Sciatic nerve (tissue), 2 donors: ENCODE measurements at places on chromosomes 2 and 18.

DNA sequence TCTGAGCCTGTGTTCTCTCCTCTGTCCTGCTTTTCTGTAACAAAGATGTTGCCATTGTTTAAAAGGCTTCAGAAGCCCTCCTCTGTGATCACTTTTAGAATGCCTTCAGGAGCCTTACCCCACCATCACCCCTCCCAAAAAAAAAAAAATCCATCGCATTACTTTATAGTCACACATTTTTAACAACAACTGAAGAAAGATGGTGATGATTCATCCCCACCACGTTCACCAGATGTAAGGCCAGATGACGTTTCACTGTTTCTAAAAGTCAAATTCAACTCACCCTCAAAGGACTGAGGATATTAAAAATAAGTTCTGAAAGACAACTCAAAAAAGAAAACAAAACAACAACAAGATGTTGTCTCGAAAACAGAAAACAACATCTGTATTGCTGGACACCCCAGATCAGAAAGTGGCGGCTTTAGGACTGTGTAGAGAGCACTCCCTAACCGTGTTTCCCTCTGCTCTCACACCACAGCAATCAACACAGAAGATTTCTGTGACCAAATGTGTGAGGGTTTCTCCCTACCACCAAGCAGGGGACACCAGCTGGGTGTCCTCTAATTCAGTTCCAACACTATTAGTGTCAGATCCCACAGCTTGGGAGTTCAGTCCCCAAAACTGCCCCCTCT, 61.9 kb upstream of the CREB1 start:
- DNase-seq = no peak

DNA sequence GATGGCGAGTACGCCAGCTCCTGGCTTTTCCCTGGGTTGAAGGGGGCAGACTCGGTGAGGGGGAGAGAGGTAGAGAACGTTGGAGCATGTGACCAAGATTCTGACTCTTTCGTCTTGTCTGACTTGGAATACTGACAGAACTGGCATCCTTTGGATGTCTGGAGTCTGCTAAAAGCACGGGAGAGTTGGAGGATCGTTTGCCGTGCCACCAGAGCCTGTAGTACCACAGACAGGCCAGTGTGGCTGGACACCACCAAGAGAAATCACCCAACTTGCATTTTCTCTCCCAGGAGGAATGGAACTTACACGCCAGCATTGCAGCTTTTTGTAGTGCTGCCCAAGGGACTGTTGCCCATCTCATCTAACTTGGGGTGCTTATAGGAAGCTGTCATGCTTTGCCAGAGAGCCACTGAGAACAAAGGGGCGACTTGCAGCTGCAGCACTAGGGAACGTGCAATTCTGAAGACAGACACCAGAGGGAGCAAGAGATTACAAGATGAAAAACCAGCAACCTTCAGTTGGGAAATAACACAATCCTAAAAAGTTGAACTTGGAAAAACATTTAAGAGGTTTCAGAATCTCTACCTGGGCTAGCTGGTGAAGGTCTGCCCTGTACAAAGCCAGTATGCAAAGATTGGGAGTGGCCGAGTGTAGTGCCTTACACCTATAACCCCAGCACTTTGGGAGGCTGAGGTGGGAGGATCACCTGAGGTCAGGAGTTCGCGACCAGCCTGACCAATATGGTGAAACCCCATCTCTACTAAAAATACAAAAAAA, 24.1 kb downstream of the PSMG2 start:
- peak; percentile 77 for DNase-seq

DNA sequence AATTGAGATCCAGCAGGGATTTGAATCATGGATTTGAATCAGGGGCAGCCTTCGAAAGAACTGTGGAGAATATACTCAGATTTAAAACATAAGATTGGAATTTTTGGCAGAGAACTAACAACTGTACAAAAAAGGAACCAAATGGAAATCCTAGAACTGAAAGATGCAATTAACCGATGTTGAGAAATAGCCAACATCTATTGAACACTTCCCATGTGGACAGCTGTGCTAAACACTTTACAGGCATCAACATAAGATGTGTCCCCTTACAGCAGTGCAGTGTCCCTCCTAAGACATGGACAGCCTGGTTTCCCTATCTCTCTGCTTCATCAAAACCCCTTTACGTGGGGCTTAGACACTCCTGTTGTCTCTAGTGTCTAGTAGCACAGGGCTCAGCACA, 3.7 kb upstream of the IL1RN start:
- DNase-seq = no peak

- peak; percentile 62 for DNase-seq
Observed at GRCh38 chr2:162317861-162318327, 590 bp downstream of the IFIH1 start.

DNA sequence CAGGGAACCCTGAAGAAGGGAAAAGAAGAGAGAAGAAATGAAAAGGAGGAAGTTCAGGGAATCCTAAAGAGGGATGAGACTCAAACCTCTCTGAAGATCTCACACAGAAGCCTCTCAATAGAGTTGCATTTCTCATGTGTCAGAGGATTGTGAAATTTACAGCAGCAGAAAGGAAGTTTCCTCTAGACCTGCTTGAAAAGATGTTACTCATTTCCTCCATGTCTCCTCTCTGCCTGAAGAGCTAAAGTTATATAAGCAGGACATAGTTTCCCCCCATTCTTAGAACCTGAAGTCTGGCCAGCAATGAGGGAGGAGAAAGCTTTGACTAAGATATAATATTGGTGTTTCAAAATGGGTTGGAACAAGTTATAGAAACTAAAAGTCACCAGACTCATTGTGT, 1155.6 kb downstream of the LRP1B start:
- no peak for DNase-seq

DNA sequence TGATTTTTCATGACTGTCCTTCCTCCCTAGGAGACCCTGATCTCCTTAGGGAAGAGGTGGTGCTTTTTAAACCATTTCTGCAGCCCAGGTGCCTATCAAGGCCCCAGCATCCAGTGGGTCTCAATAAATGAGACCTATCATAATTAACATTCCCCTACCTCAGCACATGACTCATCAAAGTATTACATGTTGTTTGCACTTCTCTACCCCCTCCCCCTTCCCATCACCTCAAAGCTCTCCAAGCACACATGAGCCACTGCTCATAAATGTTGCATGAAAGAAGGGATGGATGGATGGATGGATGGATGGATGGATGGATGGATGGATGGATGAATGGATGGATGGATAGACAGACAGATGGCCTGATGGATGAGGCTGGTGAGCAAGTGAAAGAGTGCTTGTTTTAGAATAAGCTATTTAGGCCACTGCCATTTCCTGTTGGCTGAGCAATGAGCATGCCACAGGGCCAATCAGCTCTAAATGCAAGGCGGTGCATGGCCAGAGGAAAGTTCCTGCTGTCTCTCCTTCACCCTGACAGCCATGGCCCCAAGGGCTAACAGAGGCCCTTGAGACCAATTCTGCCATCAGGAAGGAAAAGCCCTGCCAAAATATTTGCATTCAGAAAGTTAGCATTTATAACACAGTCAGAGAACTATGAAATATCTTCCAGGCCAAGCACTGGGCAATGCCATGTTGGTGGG, 20.9 kb upstream of the STEAP3 start:
- DNase-seq = no peak

DNA sequence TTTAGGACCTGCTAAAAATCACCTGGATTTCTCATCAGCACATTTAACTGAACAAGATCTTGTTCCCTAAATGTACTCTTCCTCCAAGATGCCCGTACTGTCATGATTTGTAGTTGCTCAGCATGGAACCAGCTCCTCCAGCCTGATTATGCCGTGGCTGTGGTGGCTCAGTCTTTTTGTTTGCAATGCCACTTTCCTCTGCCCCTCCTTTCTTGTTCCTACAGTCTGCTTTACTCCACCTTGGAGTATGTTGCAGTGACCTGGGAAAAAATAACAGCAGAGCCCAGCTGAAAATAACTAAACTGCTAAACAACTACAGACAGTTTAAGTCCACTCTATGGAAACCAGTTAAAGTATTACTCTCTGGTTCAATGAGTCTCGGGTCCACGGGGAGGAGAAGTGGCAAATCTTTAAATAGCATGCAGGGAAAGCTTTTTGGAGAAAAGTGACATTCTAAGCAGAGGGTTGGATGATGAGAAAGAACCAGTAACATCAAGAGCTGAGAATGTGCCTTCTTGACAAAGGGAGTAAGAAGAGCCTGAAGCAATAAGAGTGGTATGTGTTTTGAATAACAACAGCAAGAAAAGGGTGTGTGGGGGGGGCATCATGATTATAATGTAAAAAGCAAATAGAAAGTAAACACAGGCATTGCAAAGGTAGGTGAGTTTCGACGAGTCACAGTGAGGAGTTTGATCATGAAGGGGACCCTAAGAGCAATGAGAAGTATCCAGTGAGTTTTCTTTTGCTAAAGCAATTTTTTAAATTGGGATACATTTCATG, 225.7 kb downstream of the TMX3 start:
- DNase-seq = no peak

GRCh38 chr18:23085066-23085465, 50.2 kb upstream of the CABLES1 start:
- DNase-seq = no peak

DNA sequence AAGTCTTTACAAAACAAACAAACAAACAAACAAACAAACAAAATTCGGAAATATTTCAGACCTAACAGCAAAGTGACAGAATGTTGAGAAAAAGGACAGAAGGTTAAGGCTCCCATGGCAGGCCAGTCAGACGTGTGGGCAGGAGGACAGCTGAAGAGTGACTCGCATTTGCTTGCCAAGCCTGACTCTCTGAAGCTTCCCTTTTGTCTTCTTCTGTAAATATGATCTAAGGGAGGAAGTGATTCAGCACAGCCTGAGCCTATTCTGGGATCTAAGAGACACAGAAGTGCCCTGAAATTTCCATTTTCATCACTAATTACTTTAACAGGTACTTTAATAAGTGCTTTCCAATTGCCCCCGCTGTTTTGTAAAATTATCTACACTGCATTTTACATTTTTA, 134.0 kb upstream of the LYPD1 start:
- no peak for DNase-seq

DNA sequence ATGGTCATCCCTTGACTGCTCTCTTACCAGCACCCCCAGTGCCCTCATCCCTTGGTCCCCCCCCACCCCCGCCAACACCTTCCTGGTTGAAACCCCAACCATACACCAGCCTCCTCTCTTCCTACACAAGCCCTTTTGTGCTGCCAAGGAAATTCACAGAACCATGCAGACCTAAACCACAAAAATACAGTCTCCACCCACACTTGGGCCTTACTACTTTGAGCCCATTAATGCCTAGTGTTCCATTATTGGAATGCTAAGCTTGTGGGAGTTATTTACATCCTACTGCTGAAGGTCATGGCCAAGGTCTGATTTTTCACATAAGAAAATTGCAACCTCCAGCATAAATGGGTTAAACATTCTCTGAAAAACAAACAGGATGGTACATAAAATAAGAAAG, 4.1 kb upstream of the CRACDL start:
- no peak for DNase-seq

DNA sequence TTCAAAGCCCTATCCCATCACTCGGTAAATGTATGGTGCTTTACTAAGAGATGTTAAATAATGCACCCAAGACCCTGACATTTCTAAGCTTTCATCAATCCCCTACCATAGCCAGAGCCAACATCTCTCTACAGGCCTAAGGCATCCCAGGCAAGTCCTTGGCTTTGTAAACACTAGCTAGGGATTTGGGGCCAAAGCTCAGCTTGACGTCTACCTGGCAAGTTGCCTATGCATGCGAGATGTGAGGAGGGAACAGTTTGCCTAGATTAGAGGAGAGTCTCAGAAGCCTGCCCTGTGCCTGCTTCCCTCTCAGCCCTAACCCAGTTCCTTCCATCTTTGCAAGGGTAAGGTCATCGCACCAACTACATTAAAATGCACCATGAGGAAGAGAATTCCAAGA, 221.5 kb upstream of the NCKAP5 start:
- DNase-seq = no peak

GRCh38 chr18:50797142-50797541, 22.7 kb downstream of the MRO start:
- DNase-seq = no peak

DNA sequence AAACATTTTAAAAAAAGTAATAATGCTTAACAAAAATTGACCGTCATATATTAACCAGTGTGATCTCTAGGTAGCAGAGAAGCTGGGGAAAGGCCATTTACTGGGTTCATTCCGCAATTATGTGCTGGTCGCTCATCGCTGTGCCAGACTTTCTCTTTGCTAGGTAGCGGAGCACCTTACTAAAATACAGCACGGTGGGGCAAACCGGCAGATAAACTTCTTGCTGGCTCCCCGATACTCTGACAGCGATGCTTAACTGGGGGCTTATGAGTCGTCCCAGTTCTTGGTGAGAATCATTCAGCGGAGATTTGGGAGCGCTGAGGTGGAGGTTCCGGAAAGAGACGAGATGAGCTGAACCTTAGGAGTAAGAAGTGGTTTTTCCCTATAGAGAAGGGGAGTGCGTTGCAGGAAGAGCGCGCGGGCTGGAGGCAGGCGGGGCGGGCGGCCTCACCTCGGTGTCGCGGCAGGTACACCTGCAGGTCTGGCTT, 605 bp downstream of the C2orf68 start:
- DNase-seq = no peak

GRCh38 chr2:15731889-15732271, 140.2 kb downstream of the DDX1 start:
- no peak for DNase-seq
